ENCODE measurements at places on chromosomes 16 and 17. TPM values are rescaled to one million over a fixed set of nuclear protein-coding genes. Genes with fewer than 3 reads are reported as not detected.

The NXN gene
- 0.36 TPM for total RNA-seq

The CIITA gene
- total RNA-seq, result 24.3 TPM

The KRT33A gene
- total RNA-seq, result not detected

The TSEN54 gene
- total RNA-seq, result 46.0 TPM

The SHCBP1 gene
- 31.5 TPM for total RNA-seq

The TAC4 gene
- not detected for total RNA-seq

The SLC6A2 gene
- total RNA-seq, result not detected

The TNS4 gene
- total RNA-seq, result 5.7 TPM
